HEK293T (cell line): ENCODE measurements at places on chromosomes 1 and 21.
A peak's percentile ranks its signal among the peaks of the same experiment; 100 is the strongest.

DNA sequence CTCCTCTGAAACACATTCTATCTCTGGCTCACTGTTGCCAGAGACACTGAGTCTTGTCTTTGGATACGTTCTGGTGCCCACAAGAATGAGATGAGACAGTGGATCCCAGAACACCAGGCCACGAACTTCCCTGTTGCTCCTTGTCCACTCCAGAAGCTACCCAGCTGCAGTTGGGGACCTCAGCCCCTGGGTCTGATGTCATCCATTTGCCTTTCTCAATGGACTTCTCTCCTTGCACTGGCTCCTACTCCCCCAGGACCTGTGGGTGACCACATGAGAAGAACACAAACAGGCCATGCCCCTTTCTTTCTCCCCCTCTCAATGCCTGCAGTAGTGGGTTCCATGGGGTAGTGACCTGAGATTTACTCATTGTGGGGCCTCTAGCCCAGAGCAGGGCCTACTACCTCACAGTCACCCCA is 5.9 kb downstream of the NBPF1 start:
- no peak for DNase-seq

DNA sequence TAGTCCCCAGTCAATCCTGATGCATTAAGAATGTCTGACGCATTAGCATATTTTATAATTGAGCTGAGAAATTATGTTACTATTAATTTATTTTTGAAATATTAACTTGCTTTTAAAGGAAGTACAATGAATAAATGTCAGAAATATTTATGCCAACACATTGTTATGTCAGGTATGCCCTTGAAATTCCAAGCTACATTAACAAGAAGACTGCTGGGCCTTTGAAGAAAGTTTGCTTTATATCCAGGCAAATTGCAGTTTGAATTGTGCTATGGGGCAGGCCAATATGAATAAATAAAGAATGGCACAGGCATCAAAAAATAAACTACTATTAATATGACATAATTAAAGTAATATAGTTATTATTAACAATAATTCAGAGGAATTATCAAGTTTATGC is 1391.3 kb downstream of the PLA2G4A start:
- DNase-seq = no peak

GRCh38 chr1:23592209-23592892 is 33.0 kb upstream of the ID3 start:
- no peak for DNase-seq

DNA sequence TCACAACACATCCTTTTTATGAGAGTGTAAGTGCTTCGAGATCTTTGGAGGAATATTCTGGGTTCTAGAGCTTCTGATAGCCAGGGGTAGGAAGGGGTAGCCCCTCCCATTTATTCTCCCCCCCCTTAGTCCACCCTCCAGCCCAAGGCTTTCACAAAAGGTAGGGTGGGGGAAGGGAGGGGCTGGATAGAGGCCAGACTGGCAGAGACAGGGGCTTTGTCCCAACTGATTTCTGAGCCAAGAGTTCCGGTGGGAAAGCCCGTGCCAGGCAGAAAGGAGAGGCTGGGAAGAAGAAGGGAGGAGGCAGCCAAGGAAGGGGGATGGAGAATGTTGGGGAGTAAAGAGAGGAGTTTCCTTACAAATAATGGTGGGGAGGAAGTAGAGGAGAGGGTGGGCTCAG is 3.1 kb downstream of the BCAN start:
- no peak for DNase-seq

- no peak for DNase-seq
Measured at GRCh38 chr1:164922585-164922984, 363.6 kb downstream of the PBX1 start.

DNA sequence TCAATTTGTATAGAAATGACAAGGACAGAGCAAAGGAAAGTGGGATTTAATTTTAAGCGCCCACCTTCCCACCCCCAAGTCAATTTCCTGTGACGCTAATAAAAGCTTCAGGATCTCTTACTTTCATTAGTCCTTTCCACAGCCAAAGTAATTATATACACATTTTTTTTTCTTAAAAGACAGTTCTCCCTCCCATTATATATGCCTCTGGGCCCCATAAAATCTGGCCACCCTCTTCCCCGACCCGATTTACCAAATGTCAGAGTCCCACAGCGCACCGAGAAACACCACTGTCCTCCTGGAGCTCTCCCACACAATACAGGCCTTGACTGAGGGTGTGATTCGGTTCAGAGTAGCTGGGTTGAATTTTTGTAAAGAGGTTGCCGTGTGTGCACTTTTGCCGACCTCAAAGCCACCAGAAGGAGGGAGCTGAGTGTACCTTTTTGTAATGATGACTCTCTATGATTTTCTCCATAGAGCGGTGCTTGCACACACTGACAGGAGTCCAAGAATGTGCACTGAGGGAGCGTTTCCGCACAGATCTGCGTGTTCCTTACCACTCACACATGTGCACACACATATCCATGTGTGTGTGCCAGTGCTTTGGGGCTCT is 26.2 kb upstream of the IL10 start:
- no peak for DNase-seq

GRCh38 chr1:30061292-30062220 is 661.8 kb downstream of the MATN1 start:
- no peak for DNase-seq

DNA sequence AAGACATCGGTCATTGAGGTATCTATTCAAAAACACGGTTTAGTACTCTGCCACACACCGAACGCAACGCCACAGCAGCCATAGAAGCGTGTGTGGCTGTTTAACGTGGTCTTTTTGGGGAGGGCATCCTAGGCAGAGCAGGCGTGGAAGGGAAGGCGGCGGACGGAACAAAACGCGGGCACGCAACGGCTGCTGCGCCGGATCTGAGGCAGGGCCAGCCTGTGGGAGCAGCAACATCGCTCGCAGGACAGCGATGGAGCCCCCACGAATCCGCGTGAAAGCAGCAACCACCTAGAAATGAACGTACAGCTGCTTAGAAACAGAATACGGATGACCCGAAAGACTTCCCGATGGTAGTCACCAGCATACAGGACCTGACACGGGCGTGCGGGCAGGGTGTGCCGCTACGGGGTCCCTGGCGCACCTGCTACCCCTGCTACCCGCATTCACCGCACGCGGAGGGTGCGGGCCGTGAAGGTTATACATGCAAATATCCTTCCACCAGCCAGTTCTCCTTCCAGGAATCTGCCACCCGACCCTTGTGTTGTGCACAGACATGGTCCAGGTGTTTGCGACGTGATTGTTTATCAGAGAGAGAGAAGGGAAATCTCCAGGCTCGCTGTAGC is 114.4 kb upstream of the COL6A1 start:
- DNase-seq = no peak

DNA sequence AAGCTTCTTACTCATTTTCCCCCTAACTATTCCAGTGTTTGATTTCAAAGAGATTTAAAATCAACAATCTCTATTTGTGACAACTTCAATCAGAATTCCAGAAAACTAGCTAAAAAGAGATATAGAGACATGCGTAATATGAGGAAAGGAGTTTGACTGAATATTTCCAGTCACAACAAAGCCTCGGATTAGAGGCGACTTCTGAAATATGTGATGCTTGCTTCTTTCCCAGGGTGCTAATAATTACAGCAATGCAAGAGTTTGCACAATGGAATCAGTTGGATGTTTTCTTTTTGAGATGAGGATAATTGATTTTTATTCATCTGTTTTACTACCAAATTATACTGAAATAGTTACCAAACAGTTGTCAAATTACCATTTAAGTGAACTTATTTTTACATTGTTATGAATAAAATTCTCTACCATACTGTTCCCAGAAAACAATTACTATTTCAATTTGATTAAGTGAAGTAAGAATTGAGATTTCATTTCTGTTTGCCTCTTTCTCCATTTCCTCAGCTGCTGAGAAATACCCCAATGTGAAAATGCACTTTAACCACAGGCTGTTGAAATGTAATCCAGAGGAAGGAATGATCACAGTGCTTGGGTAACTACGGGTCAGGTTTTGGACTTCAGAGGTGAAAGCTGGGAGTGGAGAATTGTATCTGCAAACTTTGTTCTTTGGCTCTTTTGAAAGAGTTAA is 28.1 kb downstream of the KMO start:
- no peak for DNase-seq

DNA sequence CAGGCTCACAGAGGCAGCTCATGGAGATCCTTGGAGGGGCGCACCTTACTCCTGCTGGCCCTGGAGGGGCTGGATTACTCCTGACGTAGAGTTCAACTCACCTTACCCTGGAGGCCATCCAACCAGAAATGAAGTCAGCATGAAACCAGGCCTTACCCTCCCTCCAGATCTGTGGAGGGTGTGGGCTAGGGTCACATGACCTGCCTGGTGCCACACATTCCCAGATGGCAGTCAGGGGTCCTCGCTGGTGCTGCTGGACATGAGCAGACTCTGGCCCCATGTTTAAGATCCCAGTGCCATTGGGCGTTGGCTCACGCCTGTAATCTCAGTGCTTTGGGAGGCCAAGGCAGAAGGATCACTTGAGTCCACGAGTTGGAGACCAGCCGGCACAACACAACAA is 4.5 kb downstream of the C21orf58 start:
- DNase-seq = peak; percentile 5

DNA sequence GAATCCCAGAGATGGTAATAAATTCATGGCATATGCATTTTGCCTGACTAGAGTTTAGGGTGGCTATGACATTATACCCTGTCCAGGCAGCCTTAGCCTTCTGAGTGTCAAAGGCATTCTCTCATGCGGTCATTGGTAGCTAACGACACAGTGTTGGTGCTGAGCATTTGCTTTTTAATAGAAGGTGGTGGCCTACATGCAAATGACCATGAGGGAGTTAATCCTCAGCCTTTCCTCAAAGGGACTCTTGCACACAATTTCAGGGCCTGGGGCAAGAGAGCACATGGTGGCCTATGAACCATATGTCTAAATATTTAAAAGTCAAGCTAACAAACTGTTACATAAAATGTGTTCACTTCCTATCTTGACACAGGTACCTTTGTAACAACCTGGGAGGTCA is 30.9 kb upstream of the KCNA10 start:
- DNase-seq = no peak

DNA sequence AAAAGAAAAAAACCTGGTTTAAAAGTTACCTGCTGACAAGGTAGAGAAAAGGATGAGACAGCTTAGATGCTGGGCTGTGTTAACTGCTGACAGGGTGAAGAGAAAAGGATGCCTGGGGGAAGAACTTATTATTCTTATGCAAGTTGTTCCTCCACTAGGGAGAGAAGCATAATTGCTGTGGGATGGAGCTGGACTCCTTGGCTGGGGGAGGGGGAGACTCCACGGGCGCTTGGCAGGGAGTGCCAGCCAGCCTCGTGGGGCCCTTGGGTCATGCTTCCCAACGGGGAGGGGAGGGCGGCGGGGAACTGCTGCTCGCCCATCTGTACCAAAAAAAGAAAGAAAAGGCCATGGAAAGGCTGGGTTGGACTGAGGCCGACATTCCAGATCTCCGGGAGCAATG is 47.2 kb downstream of the SYCP1 start:
- no peak for DNase-seq

GRCh38 chr1:99685516-99686180 is 39.7 kb downstream of the PALMD start:
- DNase-seq = peak; percentile 72

DNA sequence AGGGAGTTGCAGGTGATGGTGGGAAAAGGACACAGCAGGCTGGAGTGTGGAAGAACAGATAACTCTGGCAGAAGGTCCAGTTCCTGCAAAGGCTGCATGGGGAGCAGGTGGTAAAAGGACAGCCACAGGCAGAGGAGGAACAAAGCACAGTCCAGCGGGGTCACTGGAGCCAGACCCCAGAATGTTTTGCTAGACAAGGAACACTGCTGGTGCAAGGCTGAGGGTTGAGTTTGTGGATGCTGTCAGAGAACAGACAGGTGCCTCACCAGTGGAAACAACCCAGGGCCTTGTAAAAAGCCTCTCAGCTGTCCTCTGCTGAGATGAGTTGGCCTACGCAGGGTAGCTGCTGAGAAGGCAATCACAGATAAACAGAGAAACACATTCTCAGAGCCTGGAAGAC is 101.7 kb downstream of the SSBP3 start:
- no peak for DNase-seq

DNA sequence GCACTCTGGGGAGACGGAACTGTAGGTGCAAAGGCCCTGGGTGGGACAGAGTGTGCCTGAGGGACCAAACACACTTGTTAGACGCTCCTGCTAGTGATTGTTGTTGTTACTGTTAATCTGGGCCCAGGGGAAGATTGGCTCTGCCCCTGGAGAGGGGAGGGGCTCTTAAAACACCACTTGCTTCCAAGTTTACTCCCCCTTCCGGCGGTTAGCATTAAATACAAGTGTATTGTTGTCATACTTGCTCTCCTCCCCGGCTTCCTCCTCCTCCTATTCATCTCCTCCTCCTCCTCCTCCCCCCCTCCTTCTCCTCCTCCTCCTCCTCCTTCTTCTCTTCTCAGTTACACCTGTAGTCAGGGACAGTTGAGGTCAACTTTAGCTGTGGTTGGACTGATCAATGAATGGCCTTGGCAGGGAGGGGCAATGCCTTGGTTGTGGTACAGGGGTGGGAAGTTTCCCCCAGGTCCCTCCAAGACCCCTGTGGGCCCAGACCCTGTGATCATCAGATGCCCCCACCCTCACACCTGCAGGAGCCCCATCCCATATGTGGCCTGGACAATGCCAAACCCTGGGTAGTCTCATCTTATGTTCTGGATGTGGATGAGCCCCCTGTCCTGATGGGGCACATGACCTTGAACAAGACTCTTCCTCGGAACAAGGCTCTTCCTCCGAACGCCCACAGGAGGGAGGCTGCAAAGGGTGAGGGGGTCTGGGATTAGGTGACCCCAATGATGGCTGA is 217.3 kb downstream of the PTPRU start:
- DNase-seq = peak; percentile 88

DNA sequence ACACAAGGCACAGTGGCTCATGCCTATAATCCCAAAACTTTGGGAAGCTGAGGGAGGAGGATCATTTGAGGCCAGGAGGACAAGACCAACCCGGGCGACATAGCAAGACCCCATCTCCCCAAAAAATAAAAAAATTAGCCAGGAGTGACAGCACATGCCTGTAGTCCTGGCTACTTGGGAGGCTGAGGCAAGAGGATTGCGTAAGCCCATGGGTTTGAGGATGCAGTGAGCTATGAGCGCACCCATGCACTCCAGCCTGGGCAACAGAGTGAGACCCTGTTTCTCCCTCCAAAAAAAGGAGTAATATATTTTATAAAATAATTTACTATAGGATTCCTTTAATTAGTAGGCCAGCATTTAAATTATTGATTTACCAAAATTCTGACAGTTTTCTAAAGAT is 89.8 kb downstream of the ACBD6 start:
- no peak for DNase-seq

GRCh38 chr1:232014941-232015340 is 388.4 kb downstream of the DISC1 start:
- no peak for DNase-seq

DNA sequence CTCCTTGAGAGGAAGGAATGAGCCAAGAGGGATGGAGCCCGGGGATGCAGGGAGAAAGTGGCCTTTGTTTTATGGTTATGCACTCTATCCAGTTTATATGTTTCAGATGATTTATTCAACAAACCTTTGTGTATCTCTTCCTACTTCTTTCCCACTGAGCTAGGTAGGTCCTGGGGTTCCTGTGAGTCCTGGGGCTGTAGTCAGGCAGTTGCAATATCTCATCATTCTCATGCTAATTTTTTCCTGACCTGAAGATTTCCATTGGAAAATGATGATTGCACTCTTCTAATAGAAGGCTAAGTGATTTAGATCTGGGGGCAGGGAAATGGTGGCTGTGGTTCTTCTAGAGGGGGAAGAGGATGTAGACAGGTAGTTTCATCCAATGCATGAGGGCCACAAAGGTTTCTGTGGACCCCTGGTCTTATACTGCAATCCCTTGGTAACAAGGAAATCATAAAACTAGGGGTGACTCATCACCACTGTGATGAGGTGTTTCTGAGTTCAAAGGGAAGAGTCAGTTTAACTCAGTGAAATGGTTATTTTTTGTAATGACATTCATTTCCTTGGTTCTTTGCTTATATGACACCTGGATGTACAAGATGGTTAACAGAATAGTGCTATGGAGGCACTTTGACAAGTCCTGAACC is 20.2 kb downstream of the B3GALT5 start:
- DNase-seq = no peak
